ENCODE measurements at places on chromosomes 11 and 22.
A peak's percentile ranks its signal among the peaks of the same experiment; 100 is the strongest.

DNA sequence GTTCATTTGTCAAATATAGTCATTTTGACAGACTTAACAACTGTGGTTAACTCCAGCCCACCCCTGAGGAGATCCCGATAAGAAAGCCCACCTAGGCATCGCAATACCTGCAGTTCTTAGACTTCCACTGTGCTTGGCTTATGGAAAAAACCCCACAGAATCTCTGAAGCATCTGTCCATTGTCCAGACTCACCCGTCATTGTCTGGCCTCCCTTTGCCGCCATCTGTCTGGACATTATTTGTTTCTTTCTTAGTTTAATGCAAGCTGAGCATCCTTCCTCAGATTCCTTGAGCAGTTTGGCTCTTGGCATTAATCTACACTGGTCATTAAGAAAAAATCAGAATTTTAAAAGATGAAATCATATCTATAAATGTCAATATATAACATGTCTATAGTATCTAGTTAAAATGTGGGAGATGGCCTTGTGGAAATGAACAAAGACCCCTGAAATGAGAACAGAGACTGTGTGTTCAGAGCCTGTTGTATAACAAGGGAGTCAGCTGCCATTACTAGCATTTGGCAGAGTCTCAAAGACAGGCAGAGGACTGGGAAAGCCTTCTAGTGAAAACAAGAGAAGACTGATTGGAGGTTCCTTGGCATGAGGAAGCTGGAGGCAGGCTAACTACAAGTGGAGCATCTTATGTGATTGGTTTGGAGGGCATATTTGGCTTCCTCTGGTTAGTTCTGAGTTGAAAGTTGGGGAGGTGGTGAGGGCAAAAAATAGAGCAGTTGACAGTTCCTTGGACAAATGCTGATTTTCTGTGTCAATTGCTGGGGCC, 80.4 kb downstream of the SPON1 start:
- DNase-seq = peak; percentile 47

- DNase-seq = no peak
Measured at GRCh38 chr11:129425214-129425613, 49.6 kb downstream of the BARX2 start.

DNA sequence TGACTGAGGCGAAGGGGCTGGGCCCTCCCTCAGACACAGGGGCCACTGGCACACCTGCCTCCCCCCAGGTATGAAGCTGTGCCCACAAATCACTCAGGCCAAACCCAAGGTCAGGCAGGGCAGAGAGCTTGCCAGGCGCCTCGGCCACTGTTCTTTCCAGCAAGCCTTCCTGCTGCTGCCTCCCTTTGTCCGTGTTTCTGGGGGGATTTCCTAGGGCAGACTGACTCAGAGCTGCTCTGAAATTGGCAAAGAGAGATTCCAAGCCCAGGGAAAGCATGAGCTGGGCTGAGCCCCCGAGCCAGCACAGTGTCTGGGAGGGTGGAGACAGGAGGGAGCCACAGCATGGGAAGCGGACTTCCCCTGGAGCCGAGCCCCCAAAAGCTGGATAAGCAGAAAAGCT, 33.2 kb downstream of the PPP2R1B start:
- DNase-seq = peak; percentile 41

GRCh38 chr11:120332822-120333716, 3.1 kb upstream of the ARHGEF12 start:
- DNase-seq = no peak

- DNase-seq = peak; percentile 30
Measured at GRCh38 chr11:117096201-117096991, 1.8 kb downstream of the SIK3 start.

DNA sequence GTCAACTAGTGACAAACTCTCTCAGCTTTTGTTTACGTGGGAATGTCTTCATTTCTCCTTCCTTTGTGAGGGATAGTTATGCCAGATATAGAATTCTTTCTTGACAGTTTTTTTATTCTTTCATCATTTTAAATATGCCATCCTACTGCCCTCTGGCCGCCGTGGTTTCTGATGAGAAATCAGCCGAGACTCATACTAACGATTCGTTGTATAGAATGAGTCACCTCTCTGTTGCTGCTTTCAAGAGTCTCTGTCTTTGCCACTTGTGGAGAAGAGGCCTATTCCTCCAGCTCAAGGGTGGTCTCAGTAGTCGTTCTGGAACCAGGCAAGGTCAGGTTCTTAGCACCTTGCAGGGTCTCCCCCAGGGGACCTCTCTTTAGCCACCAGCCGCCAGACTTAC, 8.0 kb downstream of the MYO7A start:
- DNase-seq = no peak

DNA sequence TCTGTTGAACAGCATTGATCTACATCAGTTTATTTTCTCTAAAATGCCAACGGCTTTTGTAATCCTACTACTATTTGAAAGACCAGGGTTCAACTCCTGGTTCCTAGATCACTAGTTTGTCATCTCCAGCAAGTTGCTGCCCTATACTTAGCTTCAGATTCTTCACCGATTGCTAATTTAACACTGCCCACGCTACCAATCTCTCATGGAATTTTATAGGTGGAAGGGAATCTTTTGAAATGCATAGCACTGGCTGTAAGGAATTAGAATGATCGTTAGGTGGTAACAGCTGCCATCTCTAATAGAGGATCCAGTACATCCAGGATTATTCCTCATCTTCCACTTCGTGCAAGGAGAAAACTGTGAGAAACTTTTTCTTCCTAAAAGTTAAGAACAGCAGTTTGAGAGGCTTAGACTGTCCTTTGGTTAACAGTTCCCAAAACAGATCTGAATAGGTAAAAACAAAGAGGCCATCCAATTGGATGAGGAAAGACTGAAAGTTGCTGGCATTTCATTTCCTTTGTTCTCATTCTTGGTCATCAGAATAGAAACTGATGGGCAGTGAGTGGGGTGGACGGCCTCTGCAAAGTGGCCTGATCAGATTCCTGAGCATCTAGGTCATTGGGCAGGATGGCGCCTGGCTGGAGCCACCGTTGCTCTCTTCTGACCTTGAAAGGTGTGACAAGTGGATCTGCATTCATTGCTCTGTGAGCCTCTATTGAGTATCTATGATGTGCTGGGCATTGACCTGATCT, 236.3 kb upstream of the SORL1-AS1 start:
- DNase-seq = no peak

DNA sequence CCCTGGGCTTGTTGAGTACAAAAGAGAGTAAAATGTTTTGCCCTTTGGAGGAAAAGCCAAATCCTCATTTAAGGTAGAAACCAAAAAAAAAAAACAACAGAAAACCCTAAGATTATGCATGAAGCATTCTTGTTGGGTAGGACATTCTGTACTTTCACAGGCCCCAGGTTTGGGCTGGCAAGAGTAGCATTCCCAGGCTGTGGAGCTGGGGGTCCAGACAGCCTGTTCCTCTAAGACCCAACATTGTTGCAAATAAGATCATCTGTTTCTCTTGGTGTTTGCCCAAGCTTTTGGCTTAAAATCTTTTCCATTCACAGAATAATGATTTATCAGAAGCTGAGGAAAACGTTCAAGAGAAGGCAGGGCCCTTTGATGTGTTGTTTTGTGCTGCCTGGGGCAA, 123.8 kb downstream of the MICAL2 start:
- no peak for DNase-seq

- DNase-seq = no peak
Measured at GRCh38 chr11:108558222-108558621, 35.3 kb downstream of the EXPH5 start.

DNA sequence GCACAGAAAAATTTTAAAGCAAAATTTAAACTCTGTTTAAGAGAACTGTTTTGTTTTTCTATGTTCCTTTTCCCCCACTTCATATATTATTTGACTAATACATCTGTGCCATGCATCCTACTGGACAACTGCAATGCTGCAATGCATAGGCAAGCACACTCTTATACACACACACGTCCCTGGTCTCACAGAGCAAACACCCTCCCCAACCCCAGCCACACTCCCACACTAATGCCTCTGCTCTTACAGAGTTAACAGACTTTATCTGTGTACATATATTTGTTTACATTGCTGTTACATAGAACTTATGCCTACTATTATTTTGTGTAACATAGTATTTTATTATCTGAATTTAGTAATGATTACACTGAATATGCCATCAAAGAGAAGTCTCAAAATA, 25.5 kb upstream of the CTSC start:
- no peak for DNase-seq

DNA sequence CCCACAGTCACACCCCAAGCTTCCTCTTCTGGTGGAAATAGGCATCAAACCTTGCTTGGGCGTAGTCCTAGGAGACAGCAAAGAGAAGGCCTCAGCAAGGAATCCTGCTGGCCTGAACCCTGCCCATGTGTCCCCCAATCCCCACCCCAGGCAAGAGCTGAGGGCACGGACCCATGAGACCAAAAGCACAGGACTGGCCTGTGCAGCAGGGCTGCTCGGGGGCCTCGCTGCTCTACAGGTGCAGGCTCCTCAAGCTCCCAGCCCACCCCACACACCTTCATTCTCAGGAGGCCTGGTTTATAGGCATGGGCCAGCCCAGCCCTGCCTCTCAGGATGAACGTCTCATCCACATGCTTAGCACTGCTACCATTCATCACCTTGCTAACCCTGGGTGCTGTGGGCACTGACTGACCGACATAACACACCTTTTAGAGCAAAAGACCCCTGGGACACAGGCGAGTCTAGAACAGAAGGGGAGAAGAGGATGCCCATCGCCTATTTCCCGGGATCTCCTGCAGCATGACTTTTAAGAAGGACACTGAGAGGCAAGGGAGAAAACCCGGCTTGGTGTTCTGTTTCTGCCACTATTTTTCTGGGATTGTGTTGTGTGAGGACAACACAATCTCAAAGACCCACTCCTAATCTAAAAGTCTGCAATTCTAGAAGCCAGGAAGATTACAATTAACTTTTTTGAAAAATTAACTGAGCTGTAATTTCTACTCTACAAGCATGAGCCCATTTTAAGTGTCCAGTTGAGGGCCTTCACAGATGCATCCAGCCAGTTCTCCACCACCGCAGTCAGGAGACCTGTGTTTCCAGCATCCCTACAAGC, 15.4 kb downstream of the TCIRG1 start:
- peak; percentile 17 for DNase-seq

DNA sequence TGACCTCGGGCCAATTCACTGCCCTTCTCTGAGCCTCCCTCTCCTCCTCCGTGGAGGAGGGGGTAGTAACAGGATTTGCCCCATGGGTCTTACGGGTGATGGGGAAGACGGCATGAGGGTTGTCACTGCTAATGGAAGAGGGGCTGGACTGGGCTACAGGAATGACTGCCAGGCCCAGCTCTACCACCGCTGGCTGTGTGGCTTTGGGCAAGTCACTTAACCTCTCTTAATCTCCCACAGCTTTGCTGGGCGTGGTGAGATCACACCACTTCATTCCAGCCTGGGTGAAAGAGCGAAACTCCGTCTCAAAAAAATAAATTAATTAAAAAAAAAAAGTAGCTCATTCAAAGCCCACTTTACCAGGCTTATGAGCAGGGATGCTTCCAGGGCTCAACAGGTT, 2.8 kb downstream of the SYT12 start:
- no peak for DNase-seq

DNA sequence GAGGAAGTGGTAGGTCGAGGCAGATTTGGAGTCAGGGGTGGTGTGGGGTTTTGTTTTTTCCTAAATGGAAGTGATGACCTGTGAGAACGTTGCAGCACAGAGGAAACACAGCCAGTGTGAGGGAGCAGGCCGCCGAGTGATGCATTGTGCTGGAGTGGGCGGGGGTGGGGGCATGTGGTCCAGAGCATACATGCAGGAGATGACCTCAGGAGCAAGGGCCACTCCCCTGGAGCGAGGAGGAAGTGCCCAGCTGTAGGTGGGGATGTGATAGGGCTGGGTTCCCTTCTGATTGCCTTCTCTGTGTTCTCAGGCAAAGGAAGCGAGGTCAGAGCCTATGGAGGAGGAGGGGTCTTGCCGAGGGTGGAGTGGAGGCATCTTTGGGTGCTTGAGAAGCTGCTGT, 81.4 kb downstream of the PPP6R3 start:
- no peak for DNase-seq

GRCh38 chr11:78365381-78365792, 52.2 kb downstream of the GAB2 start:
- DNase-seq = no peak

- DNase-seq = no peak
Measured at GRCh38 chr22:49900441-49901230, 17.6 kb downstream of the ALG12 start.

- DNase-seq = no peak
Measured at GRCh38 chr11:46278387-46279125, 1.1 kb downstream of the CREB3L1 start.

- peak; percentile 82 for DNase-seq
Measured at GRCh38 chr11:3160252-3161031, 4.7 kb downstream of the OSBPL5 start.

GRCh38 chr11:61602775-61603569, 22.1 kb upstream of the SYT7 start:
- DNase-seq = peak; percentile 73

- no peak for DNase-seq
Measured at GRCh38 chr11:95715777-95716241, 73.8 kb downstream of the FAM76B start.

- peak; percentile 72 for DNase-seq
Measured at GRCh38 chr11:27718346-27718862, 18.1 kb upstream of the BDNF start.

DNA sequence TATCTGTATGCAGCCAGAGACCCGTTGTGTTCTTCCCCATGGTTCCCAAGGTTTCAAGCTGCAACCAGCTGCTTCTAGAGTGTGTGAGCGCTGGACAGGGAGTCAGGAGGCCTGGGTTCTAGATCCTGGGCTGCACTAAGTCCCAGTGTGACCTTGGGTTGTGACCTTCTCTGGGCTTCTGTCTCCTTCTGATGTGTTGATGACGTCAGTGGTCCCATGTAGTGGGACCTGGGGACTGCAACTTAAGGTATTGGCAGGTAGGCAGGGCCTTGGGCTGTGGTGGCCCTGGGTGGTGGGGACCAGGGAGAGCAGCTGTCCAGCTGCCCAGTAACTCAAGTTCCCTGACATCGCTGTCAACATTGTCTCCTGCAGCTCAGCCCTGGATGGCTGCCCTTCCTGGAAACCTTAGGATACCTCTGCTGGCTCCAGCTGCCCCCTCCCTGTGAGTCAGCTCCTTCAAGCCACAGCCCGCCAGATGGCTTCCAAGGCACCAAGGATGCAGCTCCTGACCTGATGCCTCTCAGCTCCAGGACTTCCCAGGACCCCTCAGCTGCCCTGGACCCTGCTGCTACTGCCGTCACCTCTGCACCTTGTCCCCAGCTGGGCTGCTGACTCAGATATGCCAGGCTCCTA, 1.3 kb upstream of the PVALB start:
- no peak for DNase-seq

DNA sequence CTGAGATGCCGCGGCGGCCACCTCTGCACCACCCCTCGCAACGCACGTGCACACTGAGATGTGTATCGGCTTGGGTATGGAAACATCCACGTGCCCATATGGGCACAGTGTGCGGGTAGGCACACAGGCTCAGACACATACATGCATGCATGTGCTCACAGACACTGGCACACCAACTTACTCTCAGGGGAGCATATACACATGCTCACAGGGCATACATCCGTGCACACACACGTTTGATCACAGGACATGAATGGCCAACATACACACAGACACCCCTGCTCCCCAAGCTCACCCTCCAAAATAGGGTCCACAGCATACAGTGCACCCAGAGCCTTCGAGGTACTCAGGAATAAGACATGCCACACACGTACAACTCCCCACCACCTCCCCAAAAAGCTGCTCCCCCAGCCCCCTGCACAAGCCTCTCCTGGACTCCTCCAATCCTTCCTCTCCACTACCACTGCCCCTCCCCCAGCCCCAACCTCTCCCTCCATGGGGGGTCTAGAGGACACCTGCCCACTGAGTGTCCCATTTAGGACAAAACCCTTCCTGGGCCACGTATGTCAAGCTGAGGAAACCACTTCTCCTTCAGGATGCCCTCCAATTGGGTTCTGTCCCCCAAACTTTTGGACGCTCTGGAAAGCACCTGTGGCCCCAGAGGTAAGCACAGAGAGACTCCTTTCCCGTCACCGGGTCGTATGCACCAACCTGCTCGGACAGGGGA, 53.1 kb downstream of the SLC22A12 start:
- no peak for DNase-seq

All from dorsolateral prefrontal cortex (tissue), 122 donors.